ENCODE measurements at places on chromosomes 1 and 21. TPM values are rescaled to one million over a fixed set of nuclear protein-coding genes. Genes with fewer than 3 reads are reported as not detected.

The ANKRD65 gene
- 0.73 TPM for total RNA-seq

The NEXN gene
- total RNA-seq: 7.6 TPM

The TARDBP gene
- 85.2 TPM for total RNA-seq

The SPRR1B gene
- not detected for total RNA-seq

The RGL1 gene
- total RNA-seq: 25.4 TPM

The MEF2D gene
- 8.1 TPM for total RNA-seq

The STUM gene
- total RNA-seq: under 0.01 TPM

The PIK3C2B gene
- total RNA-seq: 4.0 TPM

The RHD gene
- total RNA-seq: under 0.01 TPM

The LCE1B gene
- total RNA-seq: not detected

The GPR37L1 gene
- not detected for total RNA-seq

The PMVK gene
- 6.8 TPM for total RNA-seq

The COL6A1 gene
- 2,703 TPM for total RNA-seq

The RNF2 gene
- 19.8 TPM for total RNA-seq

The CCDC30 gene
- total RNA-seq: 1.5 TPM

The IL24 gene
- not detected for total RNA-seq

The DYNLT5 gene
- total RNA-seq: 0.73 TPM

The CDCA8 gene
- 12.9 TPM for total RNA-seq

The OR2G6 gene
- not detected for total RNA-seq

The FUCA1 gene
- 1.2 TPM for total RNA-seq

The OR2W3 gene
- total RNA-seq: 3.7 TPM

The KCNN3 gene
- total RNA-seq: under 0.01 TPM

The PROX1 gene
- total RNA-seq: 0.37 TPM

The LRRC8B gene
- total RNA-seq: 10.7 TPM

The PROK1 gene
- not detected for total RNA-seq

The OR2L5 gene
- total RNA-seq: not detected

The SLC45A1 gene
- 3.3 TPM for total RNA-seq

The RAD54L gene
- 4.0 TPM for total RNA-seq

The NCAM2 gene
- 1.1 TPM for total RNA-seq

The ABCG1 gene
- total RNA-seq: under 0.01 TPM

The PLD5 gene
- total RNA-seq: not detected

The URB1 gene
- total RNA-seq: 41.6 TPM

The KPNA6 gene
- total RNA-seq: 39.3 TPM

The RIPK4 gene
- total RNA-seq: not detected

The ATAD3C gene
- not detected for total RNA-seq

The THAP3 gene
- total RNA-seq: 19.5 TPM

The ZFP69 gene
- 4.1 TPM for total RNA-seq

The ITLN1 gene
- total RNA-seq: not detected

The CCDC181 gene
- 0.37 TPM for total RNA-seq

The PEAR1 gene
- 1.1 TPM for total RNA-seq

The RIIAD1 gene
- total RNA-seq: not detected

The REG4 gene
- total RNA-seq: not detected

The NID1 gene
- 160 TPM for total RNA-seq

The C8A gene
- total RNA-seq: not detected

The S100A3 gene
- total RNA-seq: 22.0 TPM

The CD247 gene
- not detected for total RNA-seq

The FAM167B gene
- 1.1 TPM for total RNA-seq

The RCOR3 gene
- total RNA-seq: 22.0 TPM

The IFNLR1 gene
- total RNA-seq: not detected

The BRDT gene
- total RNA-seq: not detected

The RGS16 gene
- 0.20 TPM for total RNA-seq

The LDLRAD1 gene
- not detected for total RNA-seq

The HSD3B2 gene
- not detected for total RNA-seq

The SLC35F3 gene
- total RNA-seq: not detected

The ARHGAP30 gene
- total RNA-seq: not detected

The TUFT1 gene
- 1.1 TPM for total RNA-seq

The RNU1-2 gene
- under 0.01 TPM for total RNA-seq

The SLC6A9 gene
- 1.2 TPM for total RNA-seq
